ENCODE measurements at places on chromosomes 13 and 19.

GRCh38 chr19:11807099-11807380 is 7.0 kb upstream of the ZNF440 start:
- no peak for DNase-seq

GRCh38 chr13:24083722-24084421 is 76.6 kb upstream of the SPATA13 start:
- no peak for DNase-seq

GRCh38 chr19:3968556-3969434 is 2.1 kb downstream of the DAPK3 start:
- no peak for DNase-seq

- no peak for DNase-seq
Observed at GRCh38 chr13:92103689-92104153, 705.3 kb downstream of the GPC5 start.

- no peak for DNase-seq
Observed at GRCh38 chr19:7010722-7011593, 10.3 kb downstream of the MBD3L2B start.

DNA sequence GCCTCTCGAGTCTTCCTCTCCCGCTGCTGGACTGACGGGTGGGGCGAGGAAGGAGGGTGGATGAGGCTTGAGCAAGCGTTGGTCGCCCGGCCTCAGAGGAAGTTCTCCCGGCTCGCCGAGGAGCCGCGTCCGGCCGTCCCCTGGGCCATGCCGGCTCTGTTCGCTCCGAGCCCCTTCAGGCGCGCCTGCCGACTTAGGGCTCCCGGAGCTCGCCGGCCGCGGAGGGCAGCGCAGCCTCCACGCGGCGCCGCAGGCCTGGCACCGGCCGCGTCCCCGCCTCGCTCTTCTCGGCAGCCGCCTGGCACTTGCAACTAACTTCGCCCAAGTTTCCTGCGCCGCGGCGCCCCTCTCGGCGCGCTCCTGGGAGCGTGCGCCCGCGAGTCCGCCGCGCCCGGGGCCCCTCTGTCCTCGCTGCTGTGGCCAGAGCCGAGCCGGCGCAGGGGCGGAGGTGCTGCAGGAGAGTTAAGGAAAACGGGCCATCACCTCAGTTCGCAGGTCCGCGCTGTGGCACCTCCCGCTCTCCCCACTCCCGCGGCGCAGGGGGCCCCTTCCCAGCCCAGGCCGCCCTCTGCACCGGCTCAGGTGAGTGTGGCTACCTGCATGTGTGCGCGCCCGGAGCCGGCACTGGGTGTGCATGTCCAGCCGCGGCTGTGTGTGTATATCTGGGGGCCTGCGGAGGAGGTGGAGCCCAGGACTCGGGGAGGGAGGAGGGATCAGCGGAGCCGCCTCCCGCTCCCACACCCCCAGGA is 641 bp upstream of the SOX21 start:
- DNase-seq: peak; percentile 56

- peak; percentile 93 for DNase-seq
Observed at GRCh38 chr19:53906211-53907192, 2.6 kb upstream of the CACNG7 start.

DNA sequence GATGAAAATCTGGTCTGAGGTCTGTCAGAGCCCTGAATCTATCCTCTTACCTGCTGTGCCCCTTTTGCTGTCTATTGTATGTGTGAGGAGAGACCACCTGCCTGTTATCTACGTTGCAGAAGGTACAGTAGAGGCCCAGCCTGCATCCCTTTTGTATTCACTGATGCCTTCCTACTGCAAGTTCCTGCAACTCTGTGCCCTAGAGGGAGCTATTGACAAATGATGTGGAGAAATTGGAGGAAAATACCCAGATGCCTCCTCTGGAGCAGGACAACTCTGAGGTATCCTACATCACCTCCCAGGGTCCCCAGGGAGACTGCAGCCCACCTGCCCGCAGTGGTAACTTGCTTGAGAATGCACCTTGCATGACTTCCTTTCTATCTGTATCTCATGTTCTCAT is 33.7 kb downstream of the SIAH3 start:
- no peak for DNase-seq

GRCh38 chr19:54439174-54439851 is 9.7 kb upstream of the LENG8 start:
- no peak for DNase-seq

DNA sequence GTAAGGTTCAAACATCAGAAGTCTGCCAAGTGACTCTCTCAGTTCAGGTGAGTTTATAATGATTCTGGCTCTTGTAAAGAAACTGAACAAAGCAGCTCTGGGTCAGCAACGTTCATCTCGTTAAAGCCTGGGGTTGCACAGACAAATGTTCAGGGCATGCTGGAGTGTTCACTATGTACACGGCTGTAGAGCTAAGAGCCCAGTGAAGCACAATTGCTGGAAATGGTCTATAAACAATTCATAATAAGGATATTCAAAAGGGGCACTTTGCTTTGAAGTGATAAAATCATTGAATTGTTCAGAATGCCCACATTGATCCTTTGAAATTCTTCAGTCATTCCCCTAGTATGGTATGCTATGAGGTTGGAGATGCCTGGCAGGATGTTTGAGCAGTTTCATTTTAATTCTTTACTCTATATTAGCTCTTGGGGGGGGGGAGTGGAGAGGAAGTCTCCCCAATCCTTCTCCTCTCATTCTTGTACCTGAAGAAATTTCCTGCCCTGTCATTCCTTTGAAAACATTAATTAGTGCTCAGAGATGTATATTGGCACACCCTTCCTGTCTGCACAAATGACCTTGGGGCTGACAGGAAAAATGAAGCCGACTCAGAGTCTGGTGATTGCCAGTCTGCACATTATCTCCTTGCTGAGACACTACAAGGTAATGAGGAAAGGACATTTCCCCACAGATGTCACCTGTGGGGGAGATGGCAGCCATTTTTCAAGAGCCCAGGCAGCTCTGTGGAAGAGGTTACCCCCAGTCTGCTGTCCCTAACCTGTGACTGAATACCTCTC is 145.5 kb downstream of the DLEU7 start:
- DNase-seq: no peak

DNA sequence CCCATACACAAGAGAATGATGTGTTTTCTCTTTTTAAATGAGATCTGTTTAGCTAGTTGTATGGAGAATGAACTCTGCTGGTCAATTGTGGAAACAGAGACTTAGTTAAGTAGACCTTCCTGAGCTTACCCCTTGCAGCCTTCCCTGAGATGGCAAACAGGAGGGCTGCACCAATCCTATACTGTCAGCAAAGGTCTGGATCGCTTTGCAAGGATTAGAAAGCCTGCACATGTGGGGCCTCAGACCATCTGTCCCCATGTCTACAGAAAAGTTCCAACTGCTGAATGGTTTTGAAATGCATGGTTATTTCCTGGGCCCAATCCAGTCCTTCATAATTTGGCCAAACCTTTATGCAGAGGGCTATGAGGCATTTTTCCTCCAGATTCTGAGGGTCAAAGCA is 183.9 kb upstream of the SLC10A2 start:
- DNase-seq: no peak

DNA sequence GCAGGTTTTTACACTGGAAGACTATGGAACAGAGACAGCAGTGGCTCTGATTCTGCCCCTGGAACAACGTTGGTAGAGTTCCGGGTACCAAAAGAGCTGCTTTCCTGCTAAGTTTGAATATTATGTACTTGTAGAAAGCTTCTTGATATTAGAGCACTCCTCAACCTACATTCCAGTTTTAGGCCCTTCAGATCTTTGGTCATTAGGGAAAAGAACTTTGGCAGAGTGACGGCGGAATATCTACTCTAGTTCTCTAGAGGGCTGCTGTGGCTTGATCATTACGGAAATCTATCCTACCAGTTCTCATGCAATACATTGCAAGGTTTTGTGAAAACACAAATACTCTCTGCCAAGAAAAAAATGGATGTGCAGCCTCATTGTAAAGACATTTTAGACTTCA is 415.7 kb downstream of the DIAPH3 start:
- DNase-seq: no peak

GRCh38 chr19:872266-872951 is 12.9 kb downstream of the CFD start:
- DNase-seq: peak; percentile 87

GRCh38 chr19:4390567-4391305 is 9.6 kb downstream of the SH3GL1 start:
- no peak for DNase-seq

- DNase-seq: no peak
Observed at GRCh38 chr19:40244579-40245317, 18.3 kb upstream of the CCNP start.

- DNase-seq: no peak
Observed at GRCh38 chr19:55675661-55676354, 782 bp downstream of the EPN1 start.

DNA sequence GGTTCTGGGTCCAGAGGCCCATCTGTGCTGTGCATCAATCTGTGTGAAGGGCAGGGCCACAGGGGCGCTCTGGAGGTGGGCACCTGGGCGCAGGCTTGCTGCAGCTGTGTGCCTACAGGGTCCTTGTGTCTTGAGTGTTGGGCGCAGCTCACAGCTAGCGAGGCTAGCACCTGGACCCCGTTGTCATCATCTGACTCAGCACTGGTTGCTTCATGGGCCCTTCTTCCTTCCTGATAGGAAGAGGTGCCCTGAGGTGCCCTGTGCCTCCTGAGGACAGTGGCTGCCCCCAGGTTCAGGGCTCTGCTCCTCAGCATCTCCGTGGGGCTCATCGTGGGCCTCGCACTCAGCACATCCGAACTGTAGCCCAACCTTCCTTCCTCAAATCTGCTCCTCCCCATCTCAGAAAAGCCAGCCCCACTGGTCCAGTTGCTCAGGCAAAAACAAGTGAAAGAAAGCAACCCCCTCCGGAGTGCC is 54.8 kb downstream of the GATAD2A start:
- no peak for DNase-seq

- no peak for DNase-seq
Observed at GRCh38 chr13:72205773-72206172, 338.8 kb upstream of the DACH1 start.

GRCh38 chr19:35457173-35457572 is 9.1 kb downstream of the FFAR2 start:
- DNase-seq: no peak

- no peak for DNase-seq
Observed at GRCh38 chr19:4099041-4099764, 24.7 kb downstream of the MAP2K2 start.

DNA sequence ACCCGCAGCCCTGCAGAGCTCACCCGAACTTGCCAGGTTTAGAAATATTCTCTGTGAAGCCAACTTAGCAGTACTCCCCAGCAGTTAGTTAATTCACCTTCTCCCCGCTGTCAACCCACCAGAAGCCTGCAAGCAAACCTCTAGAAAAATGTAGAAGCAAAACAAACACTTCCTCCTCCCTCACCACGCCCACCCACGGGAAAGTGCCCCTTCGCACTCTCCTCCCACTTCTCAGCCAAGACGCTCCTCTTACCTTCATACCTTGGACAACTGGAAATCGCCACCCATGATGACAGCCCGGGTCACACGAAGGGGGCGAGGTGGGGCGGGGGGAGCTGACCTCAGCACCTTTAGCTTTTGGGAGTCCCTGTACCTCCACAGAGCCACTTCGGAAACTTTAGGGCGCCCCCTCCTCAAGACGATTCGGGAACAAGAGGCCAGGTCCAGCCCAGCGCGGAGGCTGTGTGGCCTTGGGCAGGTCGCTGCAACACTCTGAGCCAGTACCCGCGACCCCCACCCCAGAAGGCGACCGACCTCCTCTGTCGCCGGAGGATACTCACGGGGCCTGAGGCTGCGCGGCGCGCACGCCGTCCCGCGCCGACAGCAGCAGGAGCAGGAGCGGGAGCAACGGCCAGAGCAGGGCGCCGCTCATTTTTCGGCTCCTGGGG is 485 bp downstream of the CPAMD8 start:
- no peak for DNase-seq

DNA sequence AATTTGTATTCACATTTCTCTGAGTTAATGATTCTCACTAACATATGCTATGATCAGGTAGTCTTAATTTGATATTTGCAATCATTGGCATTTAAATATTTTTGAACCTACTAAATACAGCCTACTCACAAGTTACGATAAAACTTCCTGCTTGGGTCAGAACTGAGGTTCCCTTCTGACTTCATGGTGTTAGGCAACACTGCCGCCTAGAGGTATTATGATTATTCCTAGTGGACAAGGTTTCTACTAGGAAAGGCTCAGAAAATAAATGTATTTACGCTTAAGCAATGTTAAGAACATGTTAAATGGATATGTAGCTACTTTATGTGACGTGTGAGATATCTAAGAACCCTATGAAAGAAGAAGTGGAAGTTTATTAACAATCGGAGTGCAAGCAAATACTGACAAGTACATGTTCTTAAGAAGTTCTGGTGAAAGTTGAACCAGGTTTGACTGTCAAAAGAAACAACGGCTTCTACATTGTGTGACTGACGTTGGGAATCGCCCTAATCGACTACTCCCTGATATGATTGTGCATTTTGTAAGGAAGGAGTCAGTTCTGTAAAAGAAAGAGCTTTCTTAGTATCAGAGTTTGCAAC is 1395.8 kb downstream of the SLITRK5 start:
- DNase-seq: no peak

- DNase-seq: peak; percentile 30
Observed at GRCh38 chr19:2902590-2903218, 2.0 kb downstream of the ZNF57 start.

- DNase-seq: no peak
Observed at GRCh38 chr13:50993934-50994333, 84.3 kb downstream of the RNASEH2B start.

DNA sequence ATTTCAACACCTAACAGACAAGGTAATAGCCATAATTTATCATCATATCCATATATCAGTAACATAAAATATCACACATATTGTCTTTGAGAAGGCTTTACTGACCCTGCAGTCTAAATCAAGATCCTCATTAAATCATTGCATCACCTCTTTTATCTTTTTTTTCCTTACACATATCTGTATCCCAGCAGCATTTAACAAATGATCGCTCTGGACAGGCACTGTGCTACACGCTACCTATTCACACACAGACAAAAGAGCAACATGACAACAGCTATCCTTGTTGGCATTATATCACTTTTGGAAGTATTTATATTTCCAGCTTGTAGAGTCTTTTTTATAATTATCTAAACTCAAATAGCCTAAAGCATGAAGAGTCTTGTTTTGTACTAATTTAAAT is 73.3 kb upstream of the NBEA start:
- DNase-seq: no peak

DNA sequence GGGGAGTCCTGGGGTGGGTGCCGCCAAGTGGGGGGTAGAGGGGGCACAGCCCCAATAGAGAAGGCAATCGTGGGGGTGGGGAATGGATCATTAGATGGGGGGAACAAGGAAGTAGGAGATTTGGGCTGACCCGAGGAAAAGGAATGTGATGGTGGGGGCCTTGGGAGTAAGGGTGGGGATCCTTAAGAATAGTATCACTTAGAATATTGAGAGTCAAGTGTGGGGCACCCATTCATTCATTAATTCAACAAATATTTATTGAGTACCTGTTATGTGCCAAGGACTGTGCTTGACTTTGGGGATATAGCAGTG is 641 bp downstream of the PPP5C start:
- no peak for DNase-seq

GRCh38 chr19:17942582-17943273 is 9.9 kb downstream of the CCDC124 start:
- no peak for DNase-seq

DNA sequence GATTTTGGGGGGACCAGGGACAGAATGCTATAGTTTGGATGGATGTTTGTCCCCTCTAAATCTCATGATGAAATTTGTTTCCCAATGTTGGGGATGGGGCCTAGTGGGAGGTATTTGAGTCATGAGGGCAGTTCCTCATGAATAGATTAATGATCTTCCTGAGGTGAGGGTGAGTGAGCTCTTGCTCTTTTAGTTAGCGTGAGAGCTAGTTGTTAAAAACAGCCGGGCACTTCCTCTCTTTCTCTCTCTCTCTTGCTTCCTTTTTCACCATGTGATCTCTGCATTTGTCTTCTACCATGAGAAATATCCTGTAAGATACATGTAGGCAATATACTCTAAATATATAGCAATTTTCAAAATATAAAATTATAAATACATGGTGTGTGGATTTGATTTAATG is 290.8 kb upstream of the PCDH9 start:
- no peak for DNase-seq
